ENCODE measurements at places on chromosomes 7 and 10.
A peak's percentile ranks its signal among the peaks of the same experiment; 100 is the strongest.

DNA sequence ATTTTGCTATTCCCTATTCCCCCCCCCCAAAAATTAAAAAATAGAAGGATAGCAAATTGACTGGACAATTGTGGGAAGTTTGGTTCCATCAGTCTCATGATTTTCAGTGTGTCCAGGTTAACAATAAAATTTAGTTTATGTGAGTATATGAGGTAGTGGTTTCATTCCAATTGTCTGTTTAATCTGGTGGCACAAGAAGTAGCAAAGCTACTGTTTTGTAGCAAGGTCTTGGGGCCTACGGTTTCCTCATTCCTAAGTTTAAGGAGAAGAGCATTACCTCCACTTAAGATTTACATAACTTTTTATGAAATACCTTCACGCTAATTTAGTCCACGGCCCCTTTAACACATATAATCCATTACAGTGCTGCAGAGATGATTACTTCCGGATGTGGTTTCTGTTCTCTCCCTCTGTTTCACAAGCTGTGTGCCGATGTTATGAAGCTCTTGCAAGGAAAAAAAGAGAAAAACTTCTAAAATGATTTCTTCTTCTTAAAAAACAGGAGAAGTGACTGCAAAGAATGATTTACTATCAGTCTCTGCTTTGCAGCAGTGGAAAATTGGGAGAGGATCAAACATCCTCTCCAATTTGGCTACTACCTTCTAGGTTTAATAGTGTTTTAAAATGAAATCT lies 32.7 kb upstream of the NPVF start:
- no peak for DNase-seq

GRCh38 chr7:11252011-11252607 lies 278.4 kb downstream of the PHF14 start:
- no peak for DNase-seq

GRCh38 chr10:91616137-91616536 lies 16.7 kb downstream of the PPP1R3C start:
- no peak for DNase-seq

GRCh38 chr10:128880159-128880725 lies 586.8 kb upstream of the MGMT start:
- peak; percentile 73 for DNase-seq

GRCh38 chr7:55132550-55132889 lies 113.7 kb downstream of the EGFR start:
- no peak for DNase-seq

DNA sequence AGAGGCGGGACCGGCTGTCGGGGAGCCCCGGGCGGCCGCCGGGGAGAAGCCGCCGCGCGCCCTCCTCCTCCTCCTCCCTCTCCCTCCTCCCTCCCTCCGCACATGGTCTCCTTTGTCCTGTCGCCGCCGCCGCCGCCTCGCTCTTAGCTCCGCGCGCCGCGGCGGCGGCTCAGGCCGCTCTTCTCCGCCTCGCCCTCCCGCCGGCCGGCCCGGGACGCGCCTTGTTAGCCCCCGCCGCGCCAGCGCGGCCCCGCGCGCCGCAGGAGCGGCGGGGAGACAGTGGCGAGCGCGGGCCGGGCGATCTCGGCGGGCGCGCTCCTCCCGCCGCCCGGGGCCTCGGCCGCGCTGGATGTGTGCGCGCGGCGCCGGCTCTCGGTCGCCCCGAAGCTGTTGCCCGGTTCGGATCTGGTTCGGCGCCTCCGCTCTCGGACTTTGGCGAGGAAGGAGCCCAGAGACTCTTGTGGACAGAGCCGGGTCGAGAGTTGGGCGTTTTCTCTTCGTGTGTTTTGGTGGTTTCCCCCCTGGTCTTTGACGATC lies 437.4 kb upstream of the GALNT17 start:
- DNase-seq: no peak

DNA sequence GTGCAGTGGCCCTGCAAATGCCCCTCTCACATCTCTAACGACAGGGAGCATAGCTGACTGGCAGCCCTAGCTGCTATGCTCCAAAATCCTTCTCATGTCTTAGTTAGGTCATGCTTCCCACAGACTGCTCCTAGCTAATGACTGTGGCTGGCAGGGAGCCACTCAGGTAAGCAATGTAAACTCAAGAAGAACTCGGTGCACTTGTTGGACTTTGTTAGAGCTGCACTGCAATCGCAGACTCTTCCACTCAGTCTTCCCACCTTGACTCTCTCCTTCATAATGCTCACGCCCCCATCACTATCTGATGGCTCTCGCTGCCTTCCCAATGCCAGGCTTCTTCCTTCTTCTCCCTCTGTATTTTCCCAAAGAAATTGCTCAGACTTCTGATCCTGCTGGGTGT lies 24.0 kb downstream of the OR9A2 start:
- DNase-seq: no peak

DNA sequence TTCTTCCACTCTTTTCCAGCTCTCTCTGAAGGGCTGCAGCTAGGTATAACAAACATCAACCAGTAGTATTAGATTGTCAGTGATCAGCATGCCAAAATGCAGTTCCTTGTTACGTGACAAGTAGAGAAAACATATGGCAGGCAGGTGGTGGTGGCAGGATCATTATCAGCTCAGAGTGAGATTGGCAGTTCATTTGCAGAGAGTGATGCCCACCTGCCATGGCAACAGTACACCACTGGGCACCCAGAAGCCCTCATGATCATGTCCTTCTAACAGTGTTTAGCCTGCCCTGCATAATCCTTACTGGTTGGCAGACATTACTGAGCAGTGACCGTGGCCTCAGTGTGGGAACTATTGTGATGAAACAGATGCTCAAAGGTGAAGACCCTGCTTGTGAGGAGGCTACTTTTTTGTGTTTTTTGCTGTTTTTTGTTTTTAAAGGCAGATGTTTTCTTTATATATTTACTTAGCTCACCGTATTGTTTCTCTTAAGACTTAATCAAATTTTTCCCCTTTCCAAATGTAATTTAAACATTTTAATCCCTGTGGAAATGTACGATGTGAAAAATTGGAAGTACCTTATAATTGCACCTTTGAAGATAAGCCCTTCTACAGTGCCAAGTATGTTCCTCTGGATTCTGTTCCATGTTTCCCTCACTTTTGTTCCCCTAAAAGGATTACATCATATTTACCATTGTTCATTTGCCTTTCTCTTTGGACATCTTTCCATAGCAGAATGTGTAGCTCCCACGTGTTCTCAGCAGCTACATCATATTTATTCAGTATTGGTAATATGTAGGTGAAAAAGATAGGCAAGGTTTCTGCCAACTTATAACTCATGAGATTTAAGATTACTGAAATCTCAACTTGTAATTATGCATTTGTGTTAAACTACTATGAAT lies 179.6 kb downstream of the SND1 start:
- peak; percentile 98 for DNase-seq

GRCh38 chr7:108087778-108088177 lies 42.4 kb downstream of the LAMB4 start:
- no peak for DNase-seq

GRCh38 chr10:86684331-86685097 lies 16.2 kb downstream of the LDB3 start:
- no peak for DNase-seq

DNA sequence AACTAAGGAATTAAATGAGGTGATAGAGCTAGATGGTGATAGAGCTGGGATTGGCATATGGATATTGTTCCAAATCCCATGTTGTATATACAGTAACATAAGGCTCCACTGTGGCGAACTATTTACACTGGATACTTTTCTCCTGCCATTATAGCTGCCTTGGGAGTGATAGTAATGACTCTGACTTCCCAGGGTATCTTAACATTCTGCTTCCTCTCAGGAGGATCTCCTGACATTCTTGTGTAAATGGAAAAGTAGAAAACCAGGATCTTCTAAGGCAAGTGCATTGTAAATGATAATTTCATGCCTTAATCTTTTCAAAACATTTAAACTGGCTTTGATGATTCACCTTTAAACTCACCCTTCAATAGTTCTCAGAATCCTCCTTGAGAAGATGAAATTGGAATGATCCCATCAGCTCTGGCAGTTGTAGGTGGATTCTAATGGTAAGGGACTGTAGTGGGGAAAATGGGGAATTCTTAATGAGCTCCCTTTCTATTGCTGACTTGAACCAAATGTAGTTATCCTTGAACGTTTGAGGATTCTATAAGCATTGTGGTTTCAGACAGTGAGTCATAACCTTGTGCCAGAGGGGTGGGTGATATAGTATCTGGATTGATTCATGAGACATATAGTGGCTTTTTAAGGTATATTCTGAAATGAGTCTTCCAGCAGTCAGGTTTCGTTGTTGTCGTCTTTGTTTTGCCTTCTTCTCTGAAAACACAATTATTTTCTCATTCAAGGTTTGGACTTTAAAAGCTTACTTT lies 450.0 kb downstream of the SUGCT start:
- no peak for DNase-seq

- peak; percentile 26 for DNase-seq
Observed at GRCh38 chr10:44647877-44648542, 263.1 kb upstream of the CXCL12 start.

DNA sequence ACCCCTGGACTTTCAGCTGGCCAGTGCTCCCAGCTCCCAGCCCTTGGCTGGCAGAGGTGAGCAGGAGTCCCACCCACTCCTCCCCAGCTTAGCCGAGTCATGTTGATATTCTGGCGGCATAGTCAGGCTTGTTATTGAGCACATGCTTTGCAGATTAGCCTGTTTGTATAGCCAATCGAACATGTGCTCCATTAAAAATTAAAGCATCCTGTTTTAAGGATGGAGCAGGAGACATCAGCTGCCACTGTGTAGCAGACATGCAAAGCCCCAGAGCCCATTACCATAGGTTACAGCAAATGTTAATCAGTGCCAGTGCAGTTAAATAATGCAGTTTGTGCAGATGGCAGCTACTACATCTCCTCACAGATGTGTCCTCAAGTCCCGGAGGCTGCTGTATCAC lies 574.6 kb upstream of the GALNT17 start:
- peak; percentile 58 for DNase-seq

DNA sequence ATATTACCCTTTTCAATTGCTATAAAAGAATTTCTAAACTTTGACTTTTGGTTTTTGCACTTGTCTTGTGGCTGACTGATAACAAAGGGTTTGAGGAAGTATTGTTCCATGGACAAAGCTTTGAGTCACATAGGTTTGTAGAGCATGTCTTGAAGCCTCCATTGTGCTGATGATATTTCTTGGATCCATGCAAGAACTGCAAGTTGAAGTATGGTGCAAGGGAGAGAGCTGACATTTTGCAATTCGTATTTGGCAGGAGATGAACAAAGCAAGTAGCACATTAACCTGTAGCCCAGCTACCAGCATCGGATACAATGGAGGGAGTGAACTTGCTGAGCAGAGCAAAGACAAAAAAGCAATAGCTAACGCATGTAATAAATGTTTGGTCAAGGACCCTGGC lies 23.4 kb downstream of the MGAM2 start:
- no peak for DNase-seq

GRCh38 chr7:138126928-138127327 lies 50.7 kb downstream of the AKR1D1 start:
- no peak for DNase-seq

GRCh38 chr10:61356354-61356753 lies 96.8 kb downstream of the TMEM26 start:
- DNase-seq: no peak

DNA sequence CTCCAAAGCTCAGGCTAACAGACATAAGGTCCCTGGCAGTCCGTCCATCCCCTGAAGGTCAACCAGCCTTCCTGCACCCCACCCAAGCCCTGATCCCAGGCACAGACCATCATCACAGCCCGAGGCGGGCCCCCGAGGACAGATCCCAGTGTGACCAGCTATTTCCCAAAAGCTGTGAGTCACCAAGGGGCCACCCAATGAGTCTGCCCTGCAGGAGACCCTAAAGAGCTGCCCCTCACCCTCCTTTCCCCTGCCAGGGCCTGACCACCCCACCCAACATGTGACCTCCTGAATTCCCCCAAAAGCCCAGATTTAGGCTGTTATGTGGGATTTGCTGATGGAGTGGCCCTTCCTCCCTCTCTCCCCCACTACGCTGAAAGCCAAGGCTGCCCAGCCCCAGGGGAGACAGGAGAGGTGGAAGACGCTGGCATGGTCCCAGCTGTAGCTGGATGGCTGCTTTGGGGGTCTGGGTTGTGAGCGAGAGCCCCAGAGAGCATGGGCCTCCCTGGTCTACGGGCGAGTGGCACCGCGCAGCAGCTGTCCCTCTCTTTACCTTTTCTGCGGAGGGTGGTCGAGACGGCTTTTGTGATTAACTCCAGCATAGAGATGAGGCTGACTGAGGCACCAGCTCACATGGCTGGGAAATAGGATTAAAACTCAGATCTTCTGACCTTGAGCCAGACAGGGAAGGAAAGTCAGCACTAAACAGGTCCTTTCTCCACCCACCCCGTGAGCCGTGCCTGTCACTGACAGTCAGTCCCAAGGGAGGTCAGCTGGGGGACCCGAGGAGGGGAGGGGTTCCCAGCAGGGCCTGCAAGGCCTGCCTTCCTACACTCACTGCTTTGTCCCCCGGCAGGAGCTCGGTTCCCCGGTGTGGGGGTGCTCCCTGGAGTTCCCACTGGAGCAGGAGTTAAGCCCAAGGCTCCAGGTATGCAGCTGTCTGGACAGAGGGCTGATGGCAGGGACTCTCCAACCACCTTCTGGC lies 16.7 kb downstream of the ELN start:
- DNase-seq: peak; percentile 22

DNA sequence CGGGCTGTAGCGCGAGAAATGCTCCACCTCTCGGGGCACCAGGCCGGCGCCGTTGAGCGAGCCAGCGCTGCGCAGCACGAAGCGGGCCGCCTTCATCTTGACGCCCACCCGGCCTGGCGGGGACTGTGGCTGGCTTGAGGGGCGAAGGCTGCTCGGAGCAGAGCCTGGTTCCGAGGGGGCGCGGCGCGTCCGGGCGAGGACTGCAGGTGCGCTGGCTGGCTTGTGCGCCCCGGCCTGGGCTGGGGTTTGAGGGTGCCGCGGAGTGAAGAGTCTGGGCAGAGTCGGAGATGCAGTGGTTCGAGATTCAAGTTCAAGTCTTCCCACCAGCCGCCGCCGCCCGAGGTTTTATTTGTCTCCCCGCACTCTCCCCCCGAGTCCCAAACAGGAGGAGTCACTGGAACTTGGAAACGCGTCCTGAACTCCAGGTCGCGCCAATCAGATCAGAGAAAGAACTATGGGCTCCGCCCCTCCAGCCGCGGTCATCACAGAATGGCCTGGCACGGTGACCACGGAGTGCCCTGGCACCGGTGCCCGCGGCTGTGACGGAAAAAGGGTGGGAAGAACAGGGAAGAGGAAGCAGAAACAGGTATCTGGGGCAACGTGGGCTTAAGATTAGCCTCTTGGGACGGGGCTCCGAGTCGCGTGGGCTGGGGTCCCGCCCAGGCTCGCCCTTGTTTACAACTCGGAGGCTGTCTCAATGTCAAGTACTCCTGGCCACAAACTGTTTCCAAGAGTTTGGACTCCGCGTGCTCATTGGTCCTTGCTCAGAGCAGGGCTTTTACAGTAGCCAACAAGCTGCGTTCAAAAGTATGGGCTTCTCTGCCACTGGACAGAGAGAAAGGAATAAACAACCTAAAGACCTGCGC lies at the start of gene PDK4:
PDK4 (minus strand) TSS at position 319 of the 866 bp plus-strand sequence; CDS start at position 96, 223 bp downstream.
- peak; percentile 40 for DNase-seq
